ENCODE measurements at places on chromosomes 7 and 10. TPM values are rescaled to one million over a fixed set of nuclear protein-coding genes. Genes with fewer than 3 reads are reported as not detected.

The OR2A1 gene
- total RNA-seq, result not detected

DNA sequence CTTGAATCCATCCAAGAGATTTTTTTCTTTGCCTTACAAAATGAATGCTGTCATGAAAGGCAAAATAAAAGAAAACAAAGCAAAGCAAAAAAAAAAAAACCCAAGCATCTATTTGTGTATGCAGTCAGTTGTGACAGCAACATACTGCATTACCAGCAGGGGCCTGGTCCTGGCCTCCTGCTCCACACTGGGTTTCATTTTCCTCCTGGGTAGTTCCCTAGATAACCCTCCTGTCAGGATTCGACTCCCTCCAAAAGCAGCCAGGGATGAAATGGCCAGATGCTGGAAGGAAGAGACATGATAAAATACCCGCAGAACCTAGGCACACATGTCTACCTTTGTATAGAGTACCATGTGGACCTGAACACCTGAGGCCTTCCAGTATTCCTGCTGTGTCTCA is 148.6 kb downstream of the NRCAM start:
- no peak for DNase-seq

DNA sequence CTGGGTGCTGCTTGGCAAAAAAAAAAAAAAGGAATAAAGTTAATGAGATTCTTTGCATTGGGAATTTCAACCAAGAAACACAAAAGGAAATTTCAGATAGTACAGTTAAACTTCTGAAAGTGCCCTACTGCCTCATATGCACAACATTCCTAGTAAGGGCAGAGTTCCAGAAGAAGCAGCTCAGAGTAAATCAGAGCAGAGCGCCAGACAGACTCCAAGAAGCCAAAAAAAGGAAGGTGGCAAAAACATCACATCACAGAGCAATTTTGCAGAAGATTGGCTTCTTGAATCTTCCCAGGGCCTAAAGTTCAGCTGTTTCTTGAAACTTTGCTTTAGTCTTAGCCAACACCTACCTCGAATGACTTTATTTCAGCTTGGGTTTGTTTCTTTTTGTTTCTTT is 544.1 kb downstream of the XPNPEP1 start:
- no peak for DNase-seq

GRCh38 chr10:31698181-31698830 is 230.3 kb downstream of the ARHGAP12 start:
- no peak for DNase-seq

- DNase-seq, result peak; percentile 19
These were observed 25.6 kb downstream of the PPIF start for GRCh38 chr10:79372871-79373270.

DNA sequence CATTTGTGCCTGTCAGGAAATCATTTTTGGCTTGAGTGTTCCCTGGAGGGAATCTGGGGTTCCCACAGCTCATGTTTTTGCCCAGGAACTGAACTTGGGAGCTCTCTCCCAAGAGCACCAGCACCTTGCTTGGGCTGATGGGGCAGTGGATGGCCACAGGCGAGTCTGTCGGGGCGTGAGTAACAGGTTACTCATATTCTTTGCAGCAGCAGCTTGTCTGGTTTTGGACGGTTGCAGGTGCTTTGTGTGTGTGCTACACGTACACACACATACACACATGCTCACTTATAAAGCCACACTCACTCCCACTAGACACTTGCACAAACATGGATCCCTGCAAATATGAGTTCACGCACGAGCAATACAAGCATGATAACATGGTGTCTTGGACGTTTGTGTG is 2.9 kb upstream of the PALD1 start:
- no peak for DNase-seq

The MSMB gene
- not detected for total RNA-seq

The SLC13A4 gene
- 0.17 TPM for total RNA-seq

- DNase-seq, result no peak
These were observed 918.9 kb downstream of the GRID1 start for GRCh38 chr10:85447690-85448089.

The ZNF727 gene
- total RNA-seq, result 0.50 TPM

Measured in liver (tissue), 10 donors.